ENCODE measurements at places on chromosomes 5 and 9. TPM values are rescaled to one million over a fixed set of nuclear protein-coding genes. Genes with fewer than 3 reads are reported as not detected.

The MZB1 gene
- not detected for total RNA-seq

The BHMT2 gene
- not detected for total RNA-seq

The GAPVD1 gene
- total RNA-seq: 28.1 TPM

The HRCT1 gene
- total RNA-seq: not detected

The IFNA13 gene
- total RNA-seq: not detected

The KIF4B gene
- not detected for total RNA-seq

The PDCD1LG2 gene
- total RNA-seq: 0.71 TPM

The IL4 gene
- total RNA-seq: not detected

The TPPP gene
- total RNA-seq: 1.7 TPM

The SPINK6 gene
- 10.8 TPM for total RNA-seq

The FGF10 gene
- not detected for total RNA-seq

The SERF1A gene
- 9.3 TPM for total RNA-seq

The OR1Q1 gene
- total RNA-seq: not detected

The FST gene
- total RNA-seq: 127 TPM

The IL31RA gene
- total RNA-seq: 0.28 TPM

The FAM78A gene
- total RNA-seq: 0.37 TPM

The NEURL1B gene
- total RNA-seq: 4.6 TPM

Measured in airway epithelial cell (primary cell).